ENCODE measurements at places on chromosomes 6 and 20.

DNA sequence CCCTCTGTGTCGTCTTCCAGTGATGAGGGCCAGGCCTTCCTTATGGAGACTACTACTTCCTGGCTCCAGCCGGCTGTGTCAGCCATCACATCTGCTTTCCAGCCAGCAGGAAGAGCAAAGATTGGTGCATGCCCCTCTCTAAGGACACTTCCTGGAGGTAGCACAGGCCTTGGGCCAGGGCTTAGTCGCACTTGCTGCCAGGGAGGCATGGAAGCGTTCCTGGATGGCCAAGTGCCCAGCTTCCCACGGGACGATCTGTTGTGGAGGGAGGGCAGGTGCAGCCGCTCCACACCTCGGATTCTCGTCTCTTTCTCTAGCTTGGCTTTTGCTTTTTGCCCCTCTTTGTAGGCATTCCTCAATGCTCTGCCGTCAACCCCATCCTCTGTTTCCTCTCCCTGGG lies 11.9 kb downstream of the ERMARD start:
- DNase-seq: no peak

GRCh38 chr6:23535101-23535500 lies 590.9 kb upstream of the NRSN1 start:
- DNase-seq: no peak

- DNase-seq: no peak
Measured at GRCh38 chr6:35719404-35719829, 17.4 kb upstream of the ARMC12 start.

GRCh38 chr6:141764388-141764787 lies 368.3 kb upstream of the GJE1 start:
- no peak for DNase-seq

- DNase-seq: no peak
Measured at GRCh38 chr20:21096321-21097043, 9.7 kb downstream of the LINC00237 start.

GRCh38 chr20:47440857-47441773 lies 60.6 kb upstream of the NCOA3 start:
- no peak for DNase-seq

GRCh38 chr6:100719883-100720682 lies 161.0 kb downstream of the ASCC3 start:
- DNase-seq: no peak

- DNase-seq: no peak
Measured at GRCh38 chr6:39961178-39961577, 26.9 kb upstream of the MOCS1 start.

- DNase-seq: peak; percentile 28
Measured at GRCh38 chr6:34638834-34639736, 57.5 kb downstream of the ILRUN start.

- DNase-seq: no peak
Measured at GRCh38 chr6:12735786-12736185, 19.2 kb downstream of the PHACTR1 start.

DNA sequence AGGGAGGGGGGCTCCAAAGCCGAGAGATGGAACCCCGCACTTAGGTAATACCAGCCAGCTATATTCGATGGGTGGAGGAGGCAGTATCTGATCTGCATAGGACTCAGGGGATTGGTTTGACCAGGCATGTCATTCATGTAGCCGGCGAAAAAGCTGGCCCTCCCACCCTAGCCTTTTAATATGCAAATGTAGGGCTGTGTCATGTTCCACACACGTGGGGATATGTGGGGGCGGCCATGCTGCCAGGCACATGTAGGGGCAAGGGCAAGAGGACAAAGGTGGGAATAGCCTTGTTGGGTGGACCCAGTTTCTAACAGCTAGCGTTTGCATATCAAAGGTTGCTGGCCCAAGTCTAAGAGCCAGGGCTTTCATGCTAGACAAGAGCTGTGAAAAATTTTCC lies 39.1 kb upstream of the DDR1 start:
- no peak for DNase-seq

DNA sequence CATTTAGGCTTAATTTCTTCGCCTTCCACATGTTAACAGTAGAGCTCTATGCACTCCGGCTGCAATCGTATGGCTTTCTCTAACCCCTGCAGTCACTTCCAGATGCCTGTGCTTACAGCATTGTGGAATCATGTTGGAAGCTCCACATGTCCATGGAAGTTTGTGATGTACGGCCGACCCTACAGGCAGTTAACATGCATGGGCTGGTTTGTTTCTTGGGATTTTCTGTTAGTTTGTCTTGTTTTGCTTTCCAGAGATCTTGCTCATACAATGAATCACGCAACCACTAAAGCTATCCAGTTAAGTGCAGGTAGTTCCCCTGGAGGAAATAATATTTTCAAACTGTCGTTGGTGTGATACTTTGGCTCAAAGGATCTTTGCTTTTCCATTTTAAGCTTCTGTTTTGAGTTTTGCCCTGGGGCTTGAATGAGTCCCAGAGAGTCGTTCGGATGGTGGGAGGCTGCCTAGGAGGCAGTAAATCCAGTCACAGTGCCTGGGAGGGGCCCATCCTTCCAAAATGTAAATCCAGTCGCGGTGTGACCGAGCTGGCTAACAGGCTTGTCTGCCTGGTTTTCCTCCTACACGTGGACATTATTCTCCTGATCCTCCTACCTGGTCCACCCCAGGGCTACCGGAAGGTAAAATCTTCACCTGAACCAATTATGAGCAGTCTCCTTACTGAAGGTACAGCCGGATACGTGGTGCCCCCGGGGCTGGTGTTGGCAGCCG lies 225.9 kb downstream of the SMOC2 start:
- DNase-seq: no peak

DNA sequence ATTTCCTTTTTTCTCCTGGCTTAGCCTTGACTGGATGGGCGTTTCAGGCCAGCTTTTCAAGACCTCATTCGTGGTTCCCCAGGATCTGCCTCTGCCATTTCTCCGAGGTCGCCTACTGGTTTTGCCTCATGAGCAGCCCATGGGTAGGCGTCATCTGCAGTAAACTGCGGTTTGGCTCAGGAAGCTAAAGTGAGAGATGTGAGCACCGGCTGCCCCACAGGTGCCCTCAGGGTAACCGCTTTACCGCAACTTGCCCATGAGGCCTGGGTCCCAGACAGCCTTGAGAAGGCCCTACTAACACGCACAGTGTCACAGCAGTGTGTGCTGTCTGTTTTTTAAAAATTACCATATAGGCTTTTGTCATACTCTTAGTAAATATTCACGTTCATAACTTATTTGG lies 53.4 kb upstream of the TBXT start:
- no peak for DNase-seq

- no peak for DNase-seq
Measured at GRCh38 chr6:94367316-94367715, 948.0 kb upstream of the EPHA7 start.

DNA sequence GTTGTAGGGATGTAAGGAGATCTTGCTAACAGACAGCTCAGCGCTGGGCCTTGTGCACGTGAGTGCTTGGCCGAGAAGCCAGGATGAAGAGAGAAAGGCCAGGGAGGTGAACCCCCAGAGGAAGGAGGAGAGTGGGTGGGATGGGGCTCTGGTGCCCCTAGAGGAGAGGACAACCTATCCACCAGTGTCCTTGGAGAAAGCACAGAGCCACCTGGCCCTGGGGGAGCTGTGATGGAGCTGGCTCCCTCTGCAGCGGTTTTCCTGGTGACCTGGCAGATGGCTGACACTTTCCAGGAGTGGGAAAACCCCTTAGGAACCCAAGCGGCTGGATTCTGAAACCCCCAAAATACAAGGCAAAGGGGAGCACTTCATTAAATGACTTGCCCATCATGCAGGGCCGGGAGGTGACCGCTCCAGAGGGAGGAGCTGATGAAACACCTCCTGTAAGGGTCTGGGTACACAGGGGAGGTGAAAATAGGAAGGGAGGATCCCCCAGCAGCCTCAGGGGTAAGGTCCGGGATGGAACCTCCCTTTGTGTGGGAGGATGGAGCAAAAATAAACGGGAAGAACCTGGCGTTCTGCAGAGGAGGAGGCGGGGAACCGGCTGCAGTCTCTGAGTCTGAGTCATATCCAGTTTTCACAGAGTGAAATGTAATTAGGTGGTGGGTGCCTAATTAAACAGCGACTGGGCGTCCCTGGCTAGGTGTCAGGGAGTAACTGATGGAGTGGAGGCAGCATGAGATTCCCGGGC lies 80.4 kb downstream of the SULF2 start:
- DNase-seq: no peak

GRCh38 chr6:36443471-36444428 lies 950 bp downstream of the KCTD20 start:
- no peak for DNase-seq

GRCh38 chr6:39599341-39599740 lies 125.9 kb downstream of the KIF6 start:
- no peak for DNase-seq

DNA sequence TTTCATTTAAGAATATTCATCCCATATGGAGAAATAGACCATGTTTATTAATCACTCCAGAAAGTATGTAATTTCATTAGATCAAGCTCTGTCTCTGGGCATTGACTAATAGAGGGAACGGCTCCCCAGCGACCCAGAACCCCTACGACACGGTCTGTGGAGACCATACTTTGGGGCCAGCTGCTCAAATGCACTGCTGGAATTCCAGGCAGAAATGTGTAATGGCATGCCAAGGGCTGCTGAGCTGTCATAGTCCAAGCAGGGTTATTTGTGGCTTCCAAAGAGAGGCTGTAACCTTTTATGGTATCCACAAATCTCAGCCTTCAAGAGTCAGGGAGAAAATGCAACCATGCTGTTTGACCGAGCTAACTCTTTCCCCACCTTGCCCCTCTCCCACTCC lies 755.8 kb downstream of the DHX35 start:
- DNase-seq: no peak

DNA sequence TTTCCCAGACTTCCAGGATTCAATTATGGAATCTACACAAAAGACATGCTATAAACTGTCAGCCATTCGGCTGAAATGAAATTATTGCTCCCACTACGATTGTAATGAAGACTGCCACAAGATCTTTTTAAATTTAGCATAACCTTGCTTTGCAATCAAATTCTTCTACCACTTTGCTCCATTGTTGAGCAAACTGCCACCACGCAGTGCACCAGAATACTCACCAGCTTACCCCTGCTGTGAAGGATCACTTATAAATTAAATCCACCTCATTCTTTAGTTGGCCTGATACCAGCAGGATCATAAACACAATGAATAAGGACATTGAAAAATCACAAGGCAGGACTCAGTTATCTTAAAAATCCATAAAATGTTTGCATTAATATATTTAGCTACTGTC lies 151.8 kb upstream of the PRND start:
- no peak for DNase-seq

DNA sequence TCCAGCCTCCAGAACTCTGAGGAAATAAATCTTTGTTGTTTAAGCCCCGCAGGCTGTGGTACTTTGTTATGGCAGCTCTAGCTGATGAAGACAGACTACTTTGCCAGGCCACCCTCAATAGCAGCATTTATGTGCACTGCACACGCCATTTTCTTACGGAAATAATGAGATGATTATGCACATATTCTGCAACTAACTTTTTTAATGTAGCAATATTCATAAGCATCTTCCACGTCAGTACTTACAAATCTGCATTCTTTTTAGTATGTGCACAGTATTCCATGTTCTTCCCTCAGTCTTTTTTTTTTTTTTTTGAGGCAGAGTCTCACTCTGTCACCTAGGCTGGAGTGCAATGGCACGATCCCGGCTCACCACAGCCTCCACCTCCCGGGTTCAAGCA lies 46.8 kb upstream of the DSP start:
- DNase-seq: no peak

DNA sequence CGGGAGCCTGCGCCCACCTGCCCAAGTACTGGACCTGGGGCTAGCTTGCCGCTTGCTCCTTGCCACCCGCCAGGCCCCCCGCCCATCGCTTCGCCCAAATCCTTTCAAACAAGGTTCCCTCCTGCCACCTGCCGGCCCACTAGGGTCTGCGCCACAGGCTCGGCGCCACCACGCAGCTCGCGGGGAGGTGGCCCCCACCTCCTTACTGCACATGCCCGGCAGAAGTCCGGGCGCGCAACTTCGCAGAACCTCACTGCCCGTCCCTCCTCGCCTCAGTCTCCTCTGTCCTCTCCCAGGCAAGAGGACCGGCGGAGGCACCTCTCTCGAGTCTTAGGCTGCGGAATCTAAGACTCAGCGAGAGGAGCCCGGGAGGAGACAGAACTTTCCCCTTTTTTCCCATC lies 11.2 kb downstream of the GNAS-AS1 start:
- no peak for DNase-seq

DNA sequence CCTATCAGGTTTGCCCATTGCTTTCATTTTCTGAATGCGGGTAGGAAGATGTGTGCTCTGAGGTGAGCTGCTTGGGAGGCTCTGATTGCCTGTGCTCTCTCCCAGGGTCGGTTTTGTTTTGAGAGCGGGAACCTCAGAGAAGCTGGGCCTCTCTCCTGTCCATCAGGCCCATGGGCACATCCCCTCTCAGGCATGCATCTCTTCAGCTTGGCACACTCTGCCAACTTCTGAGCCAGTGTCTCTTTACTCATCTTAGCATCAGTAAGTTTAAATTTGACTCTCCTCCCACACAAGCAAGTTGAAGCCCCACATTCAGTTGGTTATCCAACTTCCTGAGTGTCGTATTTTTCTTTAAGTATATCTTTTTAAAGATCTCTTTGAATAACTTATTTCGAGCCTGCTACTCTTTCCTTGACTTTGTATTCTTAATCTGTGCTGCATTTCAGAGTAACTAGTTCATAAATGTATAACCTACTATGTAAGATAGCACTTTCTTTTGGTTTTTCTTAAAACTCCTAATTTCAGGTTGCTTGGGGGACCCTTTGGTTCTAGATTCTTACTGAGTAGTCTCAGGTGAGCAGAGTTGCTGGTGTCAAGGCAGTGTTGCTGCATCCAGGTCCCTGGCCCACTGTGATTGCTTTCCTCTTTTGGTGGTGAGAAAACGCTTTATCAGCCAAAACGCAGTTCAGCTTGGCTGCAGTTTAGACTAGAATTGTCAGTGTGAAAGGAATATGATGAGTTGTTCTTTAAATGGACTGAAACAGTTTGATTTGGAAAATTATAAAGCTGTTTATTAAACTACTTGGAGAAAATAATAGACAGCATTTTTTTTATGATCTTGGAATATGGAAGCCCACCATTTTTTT lies 54.8 kb downstream of the SNX9 start:
- no peak for DNase-seq

DNA sequence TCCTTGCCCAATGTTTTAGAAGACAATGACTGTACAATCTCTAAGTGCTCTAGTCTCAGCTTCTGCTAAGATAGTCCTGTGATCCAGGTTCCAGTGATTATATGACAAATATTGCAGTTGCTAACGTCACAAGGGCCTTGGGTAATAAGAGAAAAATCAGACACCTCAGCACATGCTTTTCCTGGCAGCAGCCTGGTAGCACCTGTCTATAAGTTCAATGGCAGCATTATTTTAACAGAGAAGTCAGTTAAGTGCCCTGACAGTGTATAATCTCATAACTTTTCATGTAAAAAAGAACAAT lies 121.3 kb upstream of the BCLAF1 start:
- no peak for DNase-seq

DNA sequence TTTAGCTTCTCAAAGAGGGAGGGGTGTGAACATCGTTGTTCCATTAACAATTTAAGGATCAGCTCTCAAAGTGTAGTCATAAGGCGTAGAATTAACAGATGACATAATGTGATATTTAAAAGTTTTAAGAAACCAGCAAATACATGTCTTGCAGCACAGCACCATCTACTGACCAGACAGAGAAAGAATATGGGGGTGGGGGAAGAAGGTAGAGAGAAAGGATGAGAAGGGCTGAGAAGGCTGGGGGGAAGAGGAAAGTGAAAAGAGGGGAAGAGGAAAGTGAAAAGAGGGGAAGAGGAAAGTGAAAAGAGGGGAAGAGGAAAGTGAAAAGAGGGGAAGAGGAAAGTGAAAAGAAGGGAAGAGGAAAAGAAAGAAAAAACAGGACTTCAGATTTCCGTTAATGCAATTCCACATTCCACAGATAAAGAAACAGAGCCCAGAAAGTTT lies 80.9 kb downstream of the HAO1 start:
- DNase-seq: no peak

Measured in GM18507 (cell line).